Calu3 (cell line): ENCODE measurements at places on chromosomes 1 and 21. TPM values are rescaled to one million over a fixed set of nuclear protein-coding genes. Genes with fewer than 3 reads are reported as not detected.

SPATA45 gene
- total RNA-seq = 0.80 and 1.1 TPM in 2 replicates

CBS gene
- 109 and 124 TPM in 2 replicates for total RNA-seq

KAZN gene
- 3.6 and 5.9 TPM in 2 replicates for total RNA-seq

GBP3 gene
- 60.0 and 95.4 TPM in 2 replicates for total RNA-seq

OR2L3 gene
- not detected in 2 replicates for total RNA-seq

SPRR1A gene
- total RNA-seq = not detected in 2 replicates

PPFIA4 gene
- total RNA-seq = 0.12 and 0.83 TPM in 2 replicates

LBR gene
- total RNA-seq = 172 and 183 TPM in 2 replicates

C1orf167 gene
- not detected in 2 replicates for total RNA-seq

RAB3B gene
- 0.31 and 0.49 TPM in 2 replicates for total RNA-seq

CYB561D1 gene
- 9.0 and 9.6 TPM in 2 replicates for total RNA-seq
